ENCODE measurements at places on chromosomes 3 and 15.

DNA sequence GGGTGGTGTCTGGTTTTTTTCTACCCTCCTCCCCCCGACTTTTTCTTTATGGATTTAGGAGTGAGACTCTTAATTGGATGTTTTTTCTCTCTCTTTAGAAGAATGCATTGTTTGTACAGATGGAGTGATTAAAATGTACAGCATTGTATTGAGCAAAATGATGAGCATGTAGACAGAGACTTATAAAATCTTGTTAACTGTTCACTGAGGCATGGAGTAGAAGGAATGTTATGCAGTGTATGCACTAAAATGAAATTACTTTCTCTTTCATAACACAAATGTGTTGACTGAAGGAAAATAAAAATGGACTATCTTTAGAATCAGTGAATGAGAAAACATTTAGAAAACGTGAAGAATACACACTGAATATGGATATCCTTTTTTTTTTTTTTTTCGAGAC lies 39.8 kb downstream of the ZFAND6 start:
- DNase-seq, result no peak

DNA sequence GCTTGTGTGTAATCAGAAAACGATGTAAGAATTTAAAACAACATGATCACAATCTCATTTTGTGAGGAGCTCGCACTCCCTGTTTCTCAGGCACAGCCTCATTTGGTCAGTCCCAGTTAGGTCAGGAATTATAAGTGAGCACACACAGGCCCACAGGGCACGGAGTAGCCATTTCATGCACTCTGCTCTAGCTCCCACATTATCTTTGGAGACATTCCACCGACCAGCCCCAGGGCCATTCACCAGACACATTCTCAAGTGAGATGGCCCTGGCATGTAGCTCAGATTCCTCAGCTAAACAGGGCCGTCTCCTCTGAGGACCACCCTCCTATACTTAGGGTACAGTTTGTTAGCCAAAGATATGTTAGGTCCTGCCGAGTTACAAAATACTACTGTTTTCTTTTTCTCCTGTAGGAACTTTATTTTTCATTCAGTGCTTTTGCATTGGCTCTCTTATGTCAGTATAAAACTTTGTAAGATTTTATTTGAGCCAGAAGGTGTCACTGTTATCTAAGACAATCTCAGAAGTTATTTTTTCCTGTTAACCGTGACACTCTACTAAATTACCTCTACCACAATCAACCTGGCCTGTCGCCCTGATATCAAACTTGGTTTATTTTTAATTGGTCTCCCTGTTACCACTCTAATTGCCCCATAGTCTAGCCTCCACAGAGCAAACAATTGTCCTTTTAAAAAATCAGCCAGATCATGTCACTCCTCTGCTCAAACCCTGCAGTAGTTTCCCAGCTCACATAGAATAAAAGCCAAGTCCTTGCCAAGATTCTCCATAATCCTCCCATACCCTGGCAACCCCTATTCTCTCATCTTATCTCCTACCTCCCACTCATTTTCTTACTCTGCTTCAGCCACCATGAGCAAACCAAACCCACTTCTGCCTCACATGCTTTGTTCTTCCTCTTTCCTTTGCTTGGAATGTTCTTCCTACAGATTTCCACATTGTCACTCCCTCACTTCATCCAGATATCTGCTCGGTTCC lies 105.7 kb downstream of the PPP2R3A start:
- no peak for DNase-seq

GRCh38 chr15:64096668-64097384 lies 1.0 kb downstream of the SNX1 start:
- no peak for DNase-seq

DNA sequence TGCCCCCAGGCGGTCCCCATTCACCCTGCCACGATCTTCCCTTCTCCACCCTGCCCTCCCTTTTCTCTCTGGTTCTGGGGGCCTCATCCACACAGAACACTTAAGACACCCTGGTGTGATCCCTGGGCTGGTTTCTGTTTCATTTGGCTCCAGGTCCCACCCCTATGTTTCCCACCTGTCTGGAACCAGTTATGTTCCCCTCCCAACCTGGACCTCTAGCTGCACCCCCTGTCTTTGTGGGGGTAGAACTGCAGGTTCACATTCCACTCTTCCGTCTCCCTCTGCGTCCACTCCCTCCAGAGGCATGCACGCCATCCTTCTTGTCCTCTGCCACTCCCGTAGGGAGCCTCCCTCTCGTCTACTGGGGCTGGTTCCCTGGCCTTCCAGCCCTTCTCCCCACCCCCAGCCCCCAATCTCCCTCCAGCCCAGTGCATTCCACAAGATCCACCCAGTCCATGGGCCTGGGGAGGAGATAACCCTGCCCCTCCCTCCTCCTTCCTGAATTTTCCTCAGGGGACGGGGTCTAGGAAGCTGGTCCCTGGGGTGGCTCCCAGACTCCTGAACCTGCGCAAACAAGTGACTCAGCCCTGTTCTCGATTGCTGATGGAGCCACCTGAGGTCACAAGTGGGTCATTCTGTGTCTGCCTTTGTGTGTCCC lies 73.8 kb downstream of the ABTB1 start:
- DNase-seq, result no peak

- DNase-seq, result no peak
Observed at GRCh38 chr15:40087991-40088928, 20.4 kb downstream of the BMF start.

DNA sequence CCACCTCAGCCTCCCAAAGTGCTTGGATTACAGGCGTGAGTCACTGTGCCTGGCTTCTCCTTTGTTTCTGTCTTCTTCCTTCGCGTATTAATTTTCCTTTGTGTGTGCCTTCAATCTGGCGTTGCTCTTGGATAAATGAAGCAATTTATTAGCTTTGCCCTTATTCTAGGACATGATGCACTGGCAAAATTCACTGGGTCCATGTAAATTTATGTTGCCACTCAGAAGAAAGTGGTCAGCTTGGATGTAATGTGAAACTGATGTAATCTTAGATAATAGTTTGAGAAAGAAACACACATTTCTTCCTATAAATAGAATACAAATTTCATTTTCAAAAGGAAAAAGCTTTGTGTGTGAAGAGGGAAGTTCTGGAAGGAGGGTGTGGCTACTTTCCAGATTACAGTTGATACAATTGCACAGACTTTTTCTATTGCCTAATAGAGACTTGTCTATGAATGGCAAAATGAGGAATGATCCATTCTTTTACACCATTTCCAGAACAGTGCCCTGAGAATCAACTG lies 23.3 kb upstream of the ATP1B3 start:
- DNase-seq, result no peak

DNA sequence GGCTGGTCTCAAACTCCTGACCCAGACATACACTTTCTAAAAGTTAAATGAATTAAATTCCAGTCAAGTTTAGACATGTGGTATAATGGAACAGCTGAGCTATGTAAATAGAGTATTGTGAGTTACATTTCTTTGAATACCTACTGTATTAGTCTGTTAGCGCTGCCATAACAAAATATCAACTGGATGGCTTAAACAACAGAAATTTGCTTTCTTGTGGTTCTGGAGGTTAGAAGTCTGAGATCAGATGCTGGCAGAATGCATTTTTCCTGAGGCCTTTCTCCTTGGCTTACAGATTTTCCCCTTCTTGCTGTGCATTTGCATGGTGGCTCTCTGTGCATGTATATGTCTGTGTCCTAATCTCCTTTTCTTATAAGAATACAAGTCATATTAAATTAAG lies 101.5 kb upstream of the TGFBR2 start:
- no peak for DNase-seq

DNA sequence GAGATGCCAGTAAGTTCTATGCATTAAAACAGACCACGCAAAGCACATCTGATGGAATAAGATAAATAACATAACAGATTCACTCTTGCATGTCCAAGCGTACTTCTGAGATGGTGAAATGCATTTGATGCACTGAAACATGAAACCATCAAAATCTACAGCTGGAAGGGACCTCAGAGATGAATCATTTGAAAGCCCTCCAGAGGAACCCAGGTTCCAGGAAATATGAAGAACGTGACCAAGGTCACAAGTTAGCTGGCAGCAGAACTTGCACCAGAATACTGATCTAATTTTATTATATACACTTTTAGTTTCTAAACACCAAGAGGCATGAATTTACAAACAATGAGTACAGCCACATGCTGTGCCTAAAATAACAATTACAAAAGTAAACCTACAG lies 957.1 kb downstream of the FHIT start:
- DNase-seq, result no peak

- no peak for DNase-seq
Observed at GRCh38 chr3:157637866-157638265, 134.7 kb upstream of the VEPH1 start.

DNA sequence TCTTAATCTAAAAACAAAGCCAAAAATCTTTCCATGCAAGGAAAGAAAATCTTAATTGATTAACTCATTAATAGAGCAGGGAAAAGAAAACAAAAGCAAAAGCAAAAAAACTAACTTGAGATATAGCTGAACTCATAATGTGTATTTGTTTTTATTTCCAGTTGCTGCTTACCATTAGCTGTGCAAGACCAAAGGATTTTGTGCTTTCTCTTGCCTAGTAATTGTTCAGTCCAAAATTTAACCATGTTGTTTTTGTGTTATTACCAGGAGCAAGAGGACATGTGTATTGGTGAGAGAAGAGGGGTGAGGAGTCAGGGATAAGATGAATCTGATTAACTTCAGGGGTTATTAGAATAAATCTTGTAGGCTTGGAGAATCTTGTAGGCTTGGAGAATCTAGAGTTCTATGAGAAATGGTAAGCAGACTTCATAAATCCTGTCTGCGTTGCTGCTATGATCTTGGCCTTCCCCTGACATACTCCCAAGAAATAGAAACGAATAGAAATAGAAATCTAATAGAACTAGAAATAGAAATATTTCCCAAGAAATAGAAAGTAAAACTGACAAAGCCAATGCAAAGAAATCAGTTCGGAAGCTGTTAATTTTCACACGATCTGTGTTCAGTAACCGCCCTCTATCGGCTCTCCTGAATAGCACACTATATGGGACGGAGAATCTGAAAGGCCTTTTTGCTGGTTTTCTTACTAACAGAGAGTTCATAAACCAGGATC lies 72.6 kb upstream of the TNFSF10 start:
- DNase-seq, result peak; percentile 45

DNA sequence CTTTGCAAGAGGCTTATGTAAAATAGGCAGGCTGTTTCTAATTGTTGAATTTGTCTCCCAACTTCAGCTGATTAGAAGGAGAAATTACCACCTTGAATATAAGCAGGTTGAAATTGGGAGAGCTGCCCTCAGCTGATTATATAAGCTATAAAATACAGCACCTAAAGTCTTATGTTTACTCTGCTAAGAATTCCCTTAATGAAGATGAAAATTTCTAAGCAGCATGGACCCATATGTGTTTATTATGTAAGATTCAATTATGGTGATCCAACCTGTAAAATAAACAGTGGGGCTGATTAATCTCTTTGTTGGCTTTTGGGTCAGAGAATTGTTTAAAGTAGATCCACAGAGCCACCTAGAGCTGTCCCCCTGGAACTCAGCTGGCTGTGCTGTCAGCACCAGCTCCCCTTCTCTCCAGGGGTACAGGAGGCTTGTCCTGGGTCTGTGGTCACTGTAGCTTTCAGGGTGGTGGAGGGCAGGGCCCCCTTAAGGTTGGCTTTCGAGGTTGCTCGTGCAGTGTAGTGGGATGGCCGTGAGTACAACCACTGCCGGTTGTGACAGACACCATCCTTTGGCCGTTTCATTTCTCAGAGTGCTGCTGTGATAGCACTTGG lies 9.5 kb downstream of the SLCO3A1 start:
- DNase-seq, result no peak

DNA sequence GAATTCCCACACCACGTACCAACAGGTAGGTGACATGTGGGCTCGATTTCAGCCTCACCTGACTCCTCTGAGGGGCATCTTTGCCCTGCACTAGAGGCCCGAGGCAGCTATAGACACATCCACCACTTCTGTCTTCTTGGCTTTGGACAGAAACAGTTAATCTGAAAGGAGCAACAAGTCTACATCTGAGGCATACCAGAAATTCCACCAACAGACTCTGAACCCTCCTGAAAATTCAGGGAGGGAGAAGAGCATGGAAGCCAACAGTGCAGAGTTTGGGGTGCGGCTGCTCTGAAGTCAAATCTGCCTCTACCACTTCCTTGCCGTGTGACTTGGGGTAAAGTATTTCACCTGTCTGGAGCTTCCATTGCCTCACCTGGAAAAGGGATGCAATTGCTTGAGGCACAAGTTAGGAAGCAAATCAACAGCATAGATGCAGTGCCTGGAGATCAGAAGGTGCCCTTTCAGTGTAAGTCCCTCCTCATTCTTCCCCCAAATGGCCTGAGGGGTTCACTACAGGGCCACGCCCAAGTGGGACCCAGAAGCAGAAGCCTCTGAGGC lies 119.8 kb downstream of the SHQ1 start:
- no peak for DNase-seq

GRCh38 chr15:41340189-41340695 lies 7.6 kb downstream of the NUSAP1 start:
- DNase-seq, result no peak

GRCh38 chr3:127108796-127109195 lies 84.1 kb upstream of the PRR23E start:
- DNase-seq, result no peak

- no peak for DNase-seq
Observed at GRCh38 chr15:32872621-32873283, 154.9 kb downstream of the GREM1 start.

DNA sequence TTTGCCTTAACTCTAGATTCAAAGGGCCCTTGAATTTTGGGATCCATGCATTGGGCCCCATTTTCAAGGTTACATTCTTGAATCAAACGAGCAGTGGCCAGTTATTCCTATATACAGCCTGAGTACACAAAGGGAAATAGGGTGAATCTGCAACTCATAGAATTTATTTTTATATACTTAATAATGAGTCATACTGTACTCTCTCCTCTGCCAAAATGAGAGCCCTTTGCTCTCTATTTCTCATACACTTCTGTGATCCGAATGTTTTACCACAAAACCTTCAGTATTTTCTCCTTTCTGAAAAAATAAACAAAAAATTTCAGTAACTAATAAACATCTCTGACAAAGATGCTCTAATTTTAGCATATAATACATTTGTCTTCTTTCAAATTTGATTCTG lies 116.7 kb downstream of the SERPINI1 start:
- DNase-seq, result no peak

- no peak for DNase-seq
Observed at GRCh38 chr3:144287001-144287400, 315.4 kb downstream of the DIPK2A start.

DNA sequence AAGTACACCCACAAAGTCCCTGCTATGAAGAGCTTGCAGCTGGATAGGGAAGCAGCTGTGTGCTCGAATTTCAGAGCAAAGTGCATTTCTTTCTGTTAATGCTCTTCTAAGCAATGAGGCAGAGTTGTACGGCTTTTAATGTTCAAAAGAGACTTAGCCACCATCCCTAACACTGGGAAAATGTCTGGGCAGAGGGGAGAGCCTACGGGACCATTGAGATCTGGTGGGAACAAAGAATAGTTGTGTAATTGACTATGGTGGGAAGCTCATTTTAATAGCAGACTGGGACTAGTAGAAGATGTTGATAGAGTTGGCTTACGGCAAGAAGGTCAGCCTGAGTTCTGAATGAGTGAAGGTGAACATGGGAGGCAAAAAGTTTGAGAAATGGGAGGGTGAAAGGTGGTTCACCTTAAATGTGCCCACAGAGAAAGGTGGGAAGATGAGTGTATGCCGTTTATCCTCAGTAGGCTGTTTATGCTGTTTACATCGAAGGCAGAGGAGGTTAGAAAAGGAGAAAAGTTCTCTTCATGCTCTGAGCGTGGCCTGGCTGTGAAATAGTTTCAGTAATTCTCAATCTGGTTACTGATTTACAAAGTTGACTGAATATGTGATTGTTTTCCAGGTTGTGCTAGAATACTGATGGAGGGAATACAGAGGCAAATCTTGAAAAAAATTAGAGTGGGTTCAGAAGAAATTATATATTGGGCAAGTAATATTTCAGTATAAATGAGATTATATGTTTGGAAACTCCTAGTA lies 22.9 kb upstream of the UTS2B start:
- no peak for DNase-seq
